Erythroblast (primary cell): ENCODE measurements at places on chromosomes 16 and 17.

DNA sequence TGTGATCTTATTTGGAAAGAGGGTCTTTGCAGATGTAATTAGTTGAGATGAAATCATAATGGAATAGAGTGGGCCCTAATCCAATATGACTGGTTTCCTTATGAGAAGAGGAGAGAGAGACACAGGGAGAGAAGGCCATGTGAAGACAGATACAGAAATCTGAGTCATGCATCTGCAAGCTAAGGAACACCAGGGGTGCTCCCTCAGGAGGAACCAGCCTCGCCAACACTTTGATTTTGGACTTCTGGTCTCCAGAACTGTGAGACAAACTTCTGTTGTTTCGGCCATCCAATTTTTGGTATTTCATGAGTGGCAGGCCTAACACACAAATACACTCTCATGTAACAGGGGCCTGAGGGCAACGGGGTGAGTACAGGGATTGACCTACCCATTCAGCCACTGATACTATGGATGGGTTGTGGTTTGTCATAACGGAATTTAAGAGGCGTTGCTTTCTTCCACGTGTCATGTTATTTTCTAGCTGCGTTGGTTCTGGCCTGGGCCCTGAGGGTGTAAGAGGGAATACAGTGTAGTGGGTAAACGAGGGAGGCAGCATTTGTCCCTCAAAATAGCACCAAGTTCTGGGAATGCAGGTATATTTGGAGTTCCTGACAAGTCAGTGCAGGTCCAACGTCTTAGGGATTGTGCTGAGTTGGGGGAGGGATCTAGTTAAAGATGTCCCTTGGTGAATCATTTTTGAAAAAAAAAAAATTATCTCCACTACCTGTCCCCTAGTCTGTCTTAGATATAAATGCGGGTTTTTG lies 17.7 kb downstream of the PLCG2 start:
- DNase-seq = no peak

- no peak for DNase-seq
These were observed 6.0 kb upstream of the GFAP start for GRCh38 chr17:44921122-44921882.

DNA sequence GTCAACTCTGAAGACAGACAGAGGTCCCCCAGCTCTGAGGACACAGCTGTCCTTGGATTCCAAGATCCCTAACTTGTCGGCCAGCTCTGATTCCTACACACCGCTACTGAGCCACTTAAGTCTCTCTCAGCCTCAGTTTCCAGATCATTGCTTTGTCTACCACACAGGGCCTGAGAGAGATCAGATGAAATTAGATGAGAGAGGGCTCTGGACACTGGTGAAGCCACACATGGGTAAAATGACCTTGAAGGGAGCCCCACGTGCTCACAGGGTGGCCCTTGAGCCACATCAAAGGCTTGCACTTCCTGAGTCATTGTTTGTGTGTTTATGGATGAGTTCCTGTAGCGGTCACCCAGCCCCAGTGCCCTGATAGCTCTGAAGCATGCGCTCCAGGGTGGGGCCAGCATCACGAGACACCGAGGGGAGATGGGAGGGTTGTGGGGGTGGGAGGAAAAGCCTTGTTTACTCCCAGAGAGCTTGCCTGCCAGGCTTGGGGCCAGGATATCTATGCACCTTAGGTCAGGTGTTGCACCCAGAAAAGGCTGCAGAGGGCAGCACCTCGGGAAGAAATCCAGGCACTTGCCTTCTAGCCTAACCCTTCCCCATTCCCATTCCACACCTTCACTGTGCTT lies 32.7 kb upstream of the SLC6A2 start:
- DNase-seq = peak; percentile 12

DNA sequence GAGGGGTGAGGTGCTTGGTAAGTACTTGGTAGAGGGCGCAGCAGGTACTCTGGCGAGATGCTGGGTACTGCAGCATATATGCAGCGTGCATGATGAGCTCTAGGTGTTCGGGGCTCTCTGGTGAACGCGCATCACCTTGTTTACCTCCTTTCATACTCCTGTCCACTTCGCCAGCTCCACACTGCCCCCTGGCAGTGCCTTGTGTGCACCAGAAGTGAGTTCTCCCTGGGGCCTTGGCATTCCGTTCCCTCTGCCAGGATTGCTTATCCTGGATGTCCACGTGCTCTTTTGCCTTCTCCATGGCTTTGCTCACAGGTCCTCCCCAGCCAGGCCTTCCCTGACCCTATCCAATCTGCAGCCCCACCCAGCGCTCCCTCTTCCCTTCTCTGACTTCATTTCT lies 154.2 kb downstream of the MRM1 start:
- peak; percentile 53 for DNase-seq

- DNase-seq = peak; percentile 12
These were observed 66.9 kb downstream of the RAI1 start for GRCh38 chr17:17748179-17748578.

DNA sequence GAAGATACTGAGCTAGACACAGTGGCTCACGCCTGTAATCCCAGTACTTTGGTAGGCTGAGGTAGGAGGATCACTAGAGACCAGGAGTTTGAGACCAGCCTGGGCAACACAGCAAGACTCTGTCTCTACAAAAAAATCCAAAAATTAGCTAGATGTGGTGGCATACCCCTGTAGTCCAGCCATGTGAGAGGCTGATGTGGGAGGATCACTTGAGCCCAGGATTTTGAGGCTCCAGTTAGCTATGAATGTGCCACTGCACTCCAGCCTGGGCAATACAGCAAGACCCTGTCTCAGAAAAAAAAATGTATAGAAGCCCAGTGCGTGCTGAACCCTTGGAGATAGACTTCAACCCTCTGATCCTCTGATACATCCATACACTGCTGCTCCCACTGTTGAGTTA lies 7.2 kb upstream of the PPM1D start:
- no peak for DNase-seq

DNA sequence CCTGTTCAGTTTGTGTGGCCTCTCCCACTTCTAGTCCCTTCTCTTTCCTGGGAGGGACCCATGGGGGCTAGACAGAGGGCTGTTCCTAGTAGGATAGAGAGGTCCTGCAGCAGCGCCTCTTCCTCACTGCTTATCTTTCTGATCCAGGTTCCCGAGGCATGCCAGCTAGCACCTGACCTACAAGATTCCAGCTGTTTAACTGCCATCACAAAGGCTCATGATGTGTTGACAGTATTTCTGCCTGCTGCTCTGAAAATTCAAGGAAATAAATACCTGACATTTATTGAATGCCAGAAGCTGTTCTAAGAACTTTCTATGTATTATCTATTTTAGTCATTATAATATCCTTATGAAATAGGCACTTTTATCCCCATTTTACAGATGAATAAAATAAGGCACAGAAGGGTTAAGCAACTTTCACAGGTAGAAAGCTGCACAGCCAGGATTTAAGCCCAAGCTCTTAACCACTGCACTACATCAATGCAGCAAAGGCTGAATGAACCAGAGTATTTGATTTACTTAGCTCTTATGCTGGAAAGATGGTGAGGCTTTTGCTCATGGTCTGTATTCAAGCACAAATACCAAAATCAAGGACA lies 38.8 kb downstream of the HEATR6 start:
- DNase-seq = no peak

- no peak for DNase-seq
These were observed 32.2 kb downstream of the DRC3 start for GRCh38 chr17:18004884-18005305.

- DNase-seq = no peak
These were observed 208.0 kb downstream of the FOXL1 start for GRCh38 chr16:86786338-86786737.

DNA sequence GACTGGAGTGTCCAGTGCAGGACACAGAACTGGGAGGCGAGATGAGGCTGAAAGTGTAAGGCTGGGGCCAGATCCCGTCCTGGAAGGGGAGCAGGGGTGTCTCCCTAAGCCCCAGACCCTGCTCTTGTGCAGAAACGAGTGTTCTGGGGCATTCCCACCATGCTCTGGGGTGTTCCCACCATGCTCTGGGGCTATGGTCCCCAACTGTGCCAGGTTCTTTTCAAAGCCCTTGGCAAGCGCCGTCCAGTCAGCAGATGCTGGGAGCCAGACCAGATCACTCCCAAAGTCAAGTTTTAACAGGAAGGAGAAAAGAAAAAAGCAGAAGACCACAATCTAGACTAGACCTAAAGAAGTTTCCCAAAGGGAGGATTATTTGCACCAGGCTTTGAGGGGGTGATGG lies 2.5 kb downstream of the TAX1BP3 start:
- DNase-seq = no peak

DNA sequence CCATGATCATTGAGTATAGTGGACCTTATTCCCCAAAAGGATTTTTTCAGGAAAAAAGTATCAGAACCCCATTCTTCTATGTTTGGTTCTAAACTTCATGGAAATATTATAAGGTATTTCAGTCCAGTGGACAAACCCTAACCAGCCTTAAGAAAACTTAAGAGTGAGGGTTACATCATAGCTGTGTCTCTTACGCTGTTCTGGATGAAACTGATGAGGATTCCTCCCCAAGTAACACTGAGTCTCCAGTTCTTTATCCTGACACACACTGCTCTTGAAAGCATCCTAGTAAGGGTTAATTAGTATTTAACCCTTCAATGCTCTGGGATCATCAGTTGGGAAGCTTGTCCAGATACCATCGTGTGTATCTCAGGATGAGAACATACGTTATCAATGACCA lies 5.0 kb downstream of the LYRM1 start:
- DNase-seq = no peak

- DNase-seq = no peak
These were observed 6.6 kb downstream of the COX6A2 start for GRCh38 chr16:31421587-31421986.

GRCh38 chr17:27414271-27414670 lies 42.0 kb upstream of the KSR1 start:
- no peak for DNase-seq

- no peak for DNase-seq
These were observed 15.9 kb upstream of the MEIOB start for GRCh38 chr16:1887711-1888354.

- DNase-seq = peak; percentile 55
These were observed 68.4 kb downstream of the ABCC1 start for GRCh38 chr16:16017812-16018211.

- DNase-seq = no peak
These were observed 16.5 kb downstream of the SPPL2C start for GRCh38 chr17:45861165-45861564.

- DNase-seq = peak; percentile 38
These were observed 2.0 kb downstream of the RBBP6 start for GRCh38 chr16:24541233-24541933.

DNA sequence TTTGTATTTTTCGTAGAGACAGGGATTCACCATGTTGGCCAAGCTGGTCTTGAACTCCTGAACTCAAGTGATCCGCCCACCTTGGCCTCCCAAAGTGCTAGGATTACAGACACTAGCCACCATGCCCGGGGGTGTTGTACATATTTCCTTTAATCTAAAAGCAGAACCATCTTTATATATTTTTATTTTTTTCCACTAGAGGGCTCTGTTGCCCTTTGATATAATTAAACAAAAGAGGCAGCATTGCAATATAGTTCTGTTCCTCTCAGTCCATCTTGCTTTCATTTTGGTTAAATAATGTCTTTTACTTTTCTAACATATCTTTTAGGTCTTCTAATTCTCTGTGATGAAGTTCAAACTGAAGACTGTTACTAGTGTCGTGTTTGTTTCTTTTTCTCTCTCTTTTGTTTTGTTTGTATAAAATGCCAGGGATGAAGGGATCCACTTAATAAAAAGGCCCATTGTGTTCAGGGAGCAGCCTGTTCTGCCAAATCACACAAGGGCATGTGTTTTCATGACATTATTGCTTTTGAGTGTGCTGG lies 23.4 kb downstream of the WWOX start:
- peak; percentile 55 for DNase-seq
